ENCODE measurements at places on chromosomes 7 and 10. TPM values are rescaled to one million over a fixed set of nuclear protein-coding genes. Genes with fewer than 3 reads are reported as not detected.

Gene LIPN
- total RNA-seq, result not detected

- H3K4me3 ChIP-seq, result no peak overlapping the region
- peak; percentile 47 for DNase-seq
- H3K27me3 ChIP-seq, result no peaks in the 10 kb centered on the region
- no peaks in the 10 kb centered on the region for H3K36me3 ChIP-seq
- no peaks in the 10 kb centered on the region for H3K4me1 ChIP-seq
Measured at GRCh38 chr7:144437370-144438191, 34.1 kb upstream of the NOBOX start.

Gene PRR15
- not detected for total RNA-seq

DNA sequence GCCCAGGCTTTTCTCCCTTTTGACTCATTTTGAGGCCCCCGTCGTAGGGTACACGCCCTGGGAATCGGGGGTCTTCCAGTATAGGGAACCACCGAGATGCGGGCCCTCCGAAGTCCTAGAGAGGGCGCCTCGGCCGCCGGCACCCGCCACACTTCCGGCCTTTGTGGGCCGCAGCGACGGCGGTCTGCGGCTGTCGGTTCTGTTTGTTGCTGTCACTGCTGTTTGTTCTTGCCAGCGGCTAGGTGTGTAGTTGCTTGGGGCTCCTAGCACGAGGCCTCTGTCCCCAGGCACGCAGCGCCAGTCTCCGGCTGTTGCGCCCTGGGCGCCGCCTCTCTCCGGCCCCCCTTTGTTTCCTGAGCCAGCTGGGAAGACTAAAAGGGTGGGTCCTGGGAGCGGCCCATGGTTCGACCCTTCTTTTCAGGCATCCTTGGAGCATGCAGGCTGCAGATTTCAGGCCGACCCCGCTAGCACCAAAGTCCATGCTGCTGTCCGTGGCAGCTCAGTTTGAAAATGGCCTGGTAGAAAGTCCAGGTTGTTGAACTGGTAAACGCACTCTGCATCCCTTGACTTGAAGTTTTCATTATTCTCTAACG, 17.8 kb upstream of the ZKSCAN1 start:
- no peak overlapping the region for H3K4me3 ChIP-seq
- H3K4me1 ChIP-seq, result no peaks in the 10 kb centered on the region
- DNase-seq, result peak; percentile 41
- no peaks in the 10 kb centered on the region for H3K36me3 ChIP-seq

DNA sequence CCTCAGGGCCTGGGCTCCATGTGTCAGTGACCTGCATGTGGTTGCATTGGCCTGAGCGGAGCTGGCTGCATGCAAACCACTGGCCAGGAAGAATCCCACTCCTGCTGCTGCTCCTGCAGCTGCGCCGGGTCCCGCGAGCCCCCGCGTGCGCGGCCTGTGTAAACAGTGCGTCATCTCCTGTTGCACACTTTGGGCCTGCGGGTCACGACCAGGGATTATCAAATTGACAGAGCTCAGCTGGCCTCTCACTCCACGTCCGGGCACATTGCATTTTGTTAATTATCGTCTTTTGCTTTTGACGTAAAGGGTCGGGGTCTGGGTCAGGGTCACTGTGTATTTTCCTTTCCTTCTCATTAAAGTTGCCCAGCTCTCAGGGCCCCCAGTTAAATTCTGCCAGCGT, 132.6 kb downstream of the RGS10 start:
- no peak for DNase-seq
- H3K4me3 ChIP-seq, result no peak overlapping the region
- peaks cover 32% of the 10 kb centered on the region for H3K4me1 ChIP-seq
- peak overlapping the region; percentile 92 for H3K27ac ChIP-seq
- no peaks in the 10 kb centered on the region for H3K36me3 ChIP-seq
- no peaks in the 10 kb centered on the region for H3K27me3 ChIP-seq

GRCh38 chr7:12729112-12729511, 41.7 kb downstream of the ARL4A start:
- no peaks in the 10 kb centered on the region for H3K4me1 ChIP-seq
- H3K36me3 ChIP-seq, result no peaks in the 10 kb centered on the region
- peak; percentile 59 for DNase-seq
- no peak overlapping the region for H3K4me3 ChIP-seq

Gene RELN
- 0.33 TPM for total RNA-seq

DNA sequence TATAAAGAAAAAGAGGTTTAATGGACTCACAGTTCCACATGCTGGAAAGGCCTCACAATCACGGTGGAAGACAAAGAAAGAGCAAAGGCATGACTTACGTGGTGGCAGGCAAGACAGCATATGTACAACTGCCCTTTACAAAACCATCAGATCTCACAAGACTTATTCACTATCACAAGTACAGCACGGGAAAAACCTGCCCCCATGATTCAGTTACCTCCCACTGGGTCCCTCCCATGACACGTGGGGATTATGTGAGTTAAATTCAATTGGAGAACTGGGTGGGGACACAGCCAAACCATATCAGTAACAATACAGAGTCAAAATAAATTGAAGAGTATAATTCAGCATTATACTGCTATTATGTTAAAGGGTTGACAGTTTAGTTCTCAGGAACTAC, 37.8 kb downstream of the RNLS start:
- no peaks in the 10 kb centered on the region for H3K27me3 ChIP-seq
- DNase-seq, result no peak
- H3K27ac ChIP-seq, result no peak overlapping the region
- H3K4me3 ChIP-seq, result no peak overlapping the region
- no peaks in the 10 kb centered on the region for H3K4me1 ChIP-seq

GRCh38 chr7:116511552-116512519, 12.3 kb downstream of the CAV2 start:
- H3K4me3 ChIP-seq, result peak overlapping the region; percentile 45
- H3K27me3 ChIP-seq, result no peaks in the 10 kb centered on the region
- H3K36me3 ChIP-seq, result no peaks in the 10 kb centered on the region
- H3K27ac ChIP-seq, result peak overlapping the region; percentile 80
- H3K4me1 ChIP-seq, result peaks cover 4% of the 10 kb centered on the region

Gene GRID1
- 0.33 TPM for total RNA-seq

Gene OPN1SW
- not detected for total RNA-seq

DNA sequence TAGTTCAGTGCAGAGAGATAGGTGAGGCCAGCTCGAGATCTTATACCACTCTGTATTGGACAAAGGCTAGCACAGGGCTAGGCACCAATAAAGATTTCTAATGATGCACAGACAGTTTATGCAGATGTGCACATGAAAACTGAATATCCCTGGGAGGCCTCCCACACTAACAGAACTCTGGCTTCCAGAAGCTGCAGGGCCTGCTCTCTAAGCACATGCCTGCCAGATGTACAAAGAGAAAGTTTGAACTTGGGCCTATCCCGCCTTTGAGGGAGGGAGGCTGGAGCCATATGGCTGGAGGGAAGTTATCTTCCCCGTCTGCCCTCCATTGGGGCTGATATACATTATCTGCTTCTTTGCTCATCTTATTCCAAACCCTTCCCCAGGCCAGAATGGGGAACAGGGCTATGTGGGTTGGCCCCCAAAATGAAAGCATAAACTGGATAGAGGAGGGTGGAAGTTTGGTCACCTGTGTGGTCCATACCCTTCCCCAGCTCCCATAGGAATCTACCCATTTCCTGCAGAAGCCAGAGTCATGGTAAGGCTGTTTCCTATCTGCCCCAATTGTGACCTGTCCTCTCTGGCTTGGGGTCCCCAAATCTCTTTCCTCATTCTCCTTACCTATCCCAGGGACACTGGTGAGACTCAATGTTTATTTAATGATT, 3.8 kb downstream of the KAZALD1 start:
- peak overlapping the region; percentile 65 for H3K4me3 ChIP-seq
- no peaks in the 10 kb centered on the region for H3K27me3 ChIP-seq
- H3K36me3 ChIP-seq, result no peaks in the 10 kb centered on the region
- DNase-seq, result peak; percentile 75

Gene GNAT3
- not detected for total RNA-seq

DNA sequence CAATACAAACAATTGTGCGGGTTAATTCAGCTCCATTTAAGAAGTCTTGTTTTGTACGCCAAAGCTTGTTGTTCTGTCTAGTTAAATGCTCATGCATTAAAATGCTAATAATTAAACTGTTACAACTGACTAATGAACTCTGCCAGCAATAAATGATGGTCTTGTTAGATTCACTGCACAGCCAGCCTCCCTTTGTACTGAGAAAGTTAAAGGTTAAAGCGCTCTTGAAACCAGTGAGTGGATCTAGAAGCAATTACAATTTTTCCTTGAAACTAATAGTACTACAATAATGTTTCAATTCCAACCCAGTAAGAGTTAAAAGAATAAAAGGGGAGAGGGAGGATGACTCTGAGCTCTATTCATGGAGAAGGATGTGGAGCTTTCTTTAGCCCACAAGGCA, 233.0 kb downstream of the EMX2 start:
- no peaks in the 10 kb centered on the region for H3K4me1 ChIP-seq
- no peaks in the 10 kb centered on the region for H3K27me3 ChIP-seq
- no peak overlapping the region for H3K27ac ChIP-seq
- no peak overlapping the region for H3K4me3 ChIP-seq

DNA sequence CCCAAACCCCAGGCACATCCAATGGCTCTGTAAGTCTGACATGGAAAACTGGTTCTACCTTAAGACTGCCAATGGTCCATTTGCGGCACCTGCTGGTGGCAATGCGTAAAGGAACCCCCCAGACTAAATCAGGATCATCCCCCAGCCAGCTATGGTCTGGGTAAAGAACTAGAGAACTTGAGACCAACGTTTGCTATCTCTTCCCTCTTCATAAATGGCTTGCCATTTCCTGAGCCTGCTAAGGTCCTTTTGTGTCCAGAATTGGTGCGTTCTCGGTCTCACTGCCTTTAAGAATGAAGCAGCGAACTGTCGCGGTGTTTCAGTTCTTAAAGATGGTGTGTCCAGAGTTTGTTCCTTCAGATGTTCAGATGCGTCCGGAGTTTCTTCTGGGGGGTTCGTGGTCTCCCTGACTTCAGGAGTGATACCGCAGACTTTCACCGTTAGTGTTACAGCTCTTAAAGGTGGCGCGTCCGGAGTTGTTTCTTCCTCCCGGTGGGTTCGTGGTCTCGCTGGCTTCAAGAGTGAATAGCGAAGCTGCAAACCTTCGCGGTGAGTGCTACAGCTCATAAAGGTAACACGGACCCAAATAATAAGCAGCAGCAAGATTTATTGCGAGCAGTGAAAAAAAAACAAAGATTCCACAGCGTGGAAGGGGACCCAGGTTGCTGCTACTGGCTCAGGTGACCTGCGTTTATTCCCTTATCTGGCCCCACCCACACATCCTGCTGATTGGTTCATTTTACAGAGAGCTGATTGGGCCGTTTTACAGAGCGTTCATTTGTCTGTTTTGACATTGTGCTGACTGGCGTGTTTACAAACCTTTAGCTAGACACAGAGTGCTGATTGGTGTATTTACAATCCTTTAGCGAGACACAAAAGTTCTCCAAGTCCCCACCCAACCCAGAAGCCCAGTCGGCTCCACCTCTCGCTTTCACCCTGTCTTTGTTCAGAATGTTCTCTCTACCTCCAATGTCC, 95.4 kb downstream of the ELMO1 start:
- DNase-seq, result no peak
- H3K4me1 ChIP-seq, result no peaks in the 10 kb centered on the region
- H3K27ac ChIP-seq, result no peak overlapping the region
- H3K27me3 ChIP-seq, result no peaks in the 10 kb centered on the region
- no peaks in the 10 kb centered on the region for H3K36me3 ChIP-seq

- no peaks in the 10 kb centered on the region for H3K36me3 ChIP-seq
- H3K4me3 ChIP-seq, result no peak overlapping the region
- H3K27me3 ChIP-seq, result peaks cover 23% of the 10 kb centered on the region
- peaks cover 2% of the 10 kb centered on the region for H3K4me1 ChIP-seq
- no peak for DNase-seq
Measured at GRCh38 chr7:20799566-20800366, 13.1 kb upstream of the SP8 start.

DNA sequence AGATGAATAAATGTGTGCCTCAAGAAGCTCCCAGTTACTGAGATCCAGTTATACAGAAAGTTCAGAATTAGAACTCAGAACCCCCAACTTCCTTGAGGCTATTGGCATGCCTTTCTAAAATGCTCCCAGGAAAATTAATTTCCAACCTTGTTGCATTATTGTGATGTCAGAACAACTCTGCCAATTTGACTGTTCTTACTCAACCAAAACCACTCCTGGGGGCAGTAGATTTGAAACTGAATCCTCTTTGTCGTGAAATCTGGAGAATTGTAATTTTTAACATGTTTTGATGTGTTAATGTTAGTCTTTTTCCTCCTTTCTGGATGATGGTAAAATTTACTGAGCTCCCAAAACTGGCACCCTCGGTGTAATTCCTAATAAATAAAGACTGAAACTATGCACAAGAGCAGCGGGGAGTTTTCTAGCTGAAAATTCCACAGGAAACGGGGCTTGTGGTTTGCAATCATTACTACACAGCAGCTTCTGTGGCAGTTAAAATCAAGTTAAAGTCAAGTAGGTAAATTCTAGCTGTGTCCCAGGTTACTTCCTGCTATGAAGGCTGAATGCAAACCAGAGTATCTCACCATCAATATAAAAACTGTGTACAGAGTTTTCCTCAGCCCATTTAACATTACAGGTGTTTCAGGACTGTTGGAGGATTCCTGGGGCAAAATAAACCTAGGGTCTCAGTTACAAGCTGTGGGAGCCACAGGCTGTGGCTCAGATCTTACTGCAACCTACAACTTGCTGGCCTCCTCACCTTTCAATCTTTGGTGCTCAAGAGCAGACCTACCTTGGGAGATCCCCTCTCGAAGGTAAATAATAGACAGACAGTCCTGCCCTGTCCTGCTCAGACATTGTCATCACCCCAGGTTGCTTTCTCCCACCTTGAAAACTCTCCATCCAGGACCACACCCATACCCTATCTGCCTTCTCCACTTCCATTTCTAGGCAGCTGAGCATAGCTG, 156.3 kb upstream of the KMT2E start:
- H3K27me3 ChIP-seq, result peaks cover 2% of the 10 kb centered on the region
- no peak for DNase-seq
- H3K27ac ChIP-seq, result no peak overlapping the region
- H3K4me1 ChIP-seq, result no peaks in the 10 kb centered on the region

GRCh38 chr7:90654718-90655427, 58.8 kb downstream of the CDK14 start:
- no peak overlapping the region for H3K27ac ChIP-seq
- no peaks in the 10 kb centered on the region for H3K27me3 ChIP-seq
- no peak overlapping the region for H3K4me3 ChIP-seq
- peaks cover 4% of the 10 kb centered on the region for H3K4me1 ChIP-seq

GRCh38 chr10:105611244-105611798, 970.2 kb downstream of the SORCS3 start:
- H3K27me3 ChIP-seq, result no peaks in the 10 kb centered on the region
- no peak for DNase-seq

DNA sequence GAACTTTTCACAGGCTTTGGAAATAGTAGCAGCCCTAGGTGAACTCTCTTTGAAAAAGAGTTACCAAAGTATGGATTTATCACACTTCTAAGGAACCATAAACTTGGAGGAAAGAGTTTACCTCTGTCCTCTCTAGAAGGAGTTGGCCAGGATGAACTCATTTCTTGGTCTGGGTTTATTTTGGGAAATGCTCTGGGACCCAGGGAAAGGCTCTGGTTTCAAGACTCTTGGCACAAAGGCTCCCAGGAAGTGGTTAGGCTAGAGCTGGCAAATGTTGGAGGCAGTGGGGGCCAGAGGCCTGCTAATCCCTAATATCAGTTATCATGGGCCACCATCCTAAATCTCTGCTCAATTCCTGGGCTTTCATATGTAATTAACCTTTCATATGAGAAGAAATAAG, 36.3 kb upstream of the CDK6 start:
- no peak overlapping the region for H3K27ac ChIP-seq
- no peaks in the 10 kb centered on the region for H3K36me3 ChIP-seq
- no peak overlapping the region for H3K4me3 ChIP-seq
- no peaks in the 10 kb centered on the region for H3K27me3 ChIP-seq

Measured in fibroblast of lung (primary cell).